MG63 (cell line): ENCODE measurements at places on chromosomes 5 and 9.

DNA sequence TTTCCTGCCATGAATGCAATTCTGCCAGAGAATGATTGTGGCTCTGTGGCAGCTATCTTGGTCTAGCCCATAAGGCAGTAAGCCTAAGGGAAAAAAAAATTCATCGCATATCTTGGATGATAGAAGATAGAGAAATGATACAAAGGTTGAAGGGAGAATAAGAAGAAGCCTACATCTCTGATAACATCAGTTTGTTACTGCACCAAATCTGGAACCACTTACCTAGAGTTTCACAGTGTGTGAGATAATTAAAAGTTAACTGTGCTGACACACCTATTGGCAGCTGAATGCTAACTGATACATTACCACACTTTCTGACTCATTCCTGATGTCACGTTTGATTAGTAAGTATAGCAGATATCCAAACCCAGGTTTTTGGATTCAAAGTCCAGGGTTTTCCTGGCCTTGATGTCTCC lies 91.6 kb upstream of the TAF11L2 start:
- no peak for DNase-seq

- DNase-seq, result no peak
These were observed 740.2 kb downstream of the SEMA5A start for GRCh38 chr5:8805653-8806052.

GRCh38 chr9:131791542-131792254 lies 51.8 kb upstream of the RAPGEF1 start:
- no peak for DNase-seq

DNA sequence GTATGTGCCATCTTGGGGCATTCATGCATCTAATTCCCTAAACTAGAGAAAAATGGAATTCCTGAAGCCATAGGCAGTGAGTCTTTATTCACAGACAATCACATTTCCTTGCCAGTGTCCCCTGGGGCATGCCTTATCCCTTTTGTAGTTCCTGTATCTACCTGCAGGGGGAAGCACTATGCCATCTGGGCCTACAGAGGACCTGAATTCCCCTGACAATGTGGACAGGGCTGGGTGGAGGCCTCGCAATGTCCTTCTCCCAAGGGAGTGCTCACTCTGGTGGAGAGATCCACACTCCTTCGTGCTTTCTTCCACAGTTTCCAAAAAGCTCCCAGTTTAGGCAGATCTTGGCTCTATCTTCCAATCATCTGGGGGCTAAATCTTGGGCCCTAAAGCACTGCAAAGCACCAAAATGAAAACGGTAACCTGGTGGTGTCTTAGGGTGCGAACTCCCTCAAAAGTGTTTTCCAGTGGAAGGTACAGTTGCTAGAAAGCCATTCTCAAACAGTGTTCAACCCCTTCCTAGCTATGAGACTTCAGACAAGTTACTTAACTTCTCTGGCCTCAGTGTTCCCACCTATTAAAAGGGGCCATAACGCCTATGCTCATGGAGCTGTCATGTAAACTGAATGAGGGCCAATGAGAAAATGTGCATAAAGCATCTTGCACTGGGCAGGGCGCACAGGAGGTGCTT lies 17.5 kb downstream of the WHRN start:
- DNase-seq, result peak; percentile 51

GRCh38 chr9:125497906-125498305 lies 209.1 kb downstream of the MAPKAP1 start:
- DNase-seq, result no peak

GRCh38 chr5:27158171-27158570 lies 119.8 kb upstream of the CDH9 start:
- DNase-seq, result no peak

DNA sequence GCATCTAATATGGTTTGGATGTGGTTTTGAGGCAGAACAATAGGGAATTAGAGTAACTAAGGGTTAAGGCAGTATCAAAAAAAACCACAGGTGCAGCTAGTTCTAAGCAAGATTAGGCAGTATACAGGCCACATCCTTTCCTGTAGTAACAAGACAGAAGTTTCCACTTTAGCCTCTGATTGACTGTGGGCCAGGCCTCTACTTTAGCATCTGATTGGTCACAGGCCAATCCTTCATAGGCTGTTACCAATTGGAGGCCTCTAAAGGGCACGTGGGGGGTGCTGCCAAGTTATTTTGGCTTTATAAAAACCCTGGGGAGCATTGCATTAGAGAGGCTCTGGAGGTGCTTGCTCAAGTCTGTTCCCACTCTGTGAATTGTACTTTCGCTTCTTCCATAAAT lies 144.1 kb upstream of the ST8SIA4 start:
- DNase-seq, result no peak

GRCh38 chr5:105392710-105393149 lies 1830.1 kb upstream of the NUDT12 start:
- no peak for DNase-seq

DNA sequence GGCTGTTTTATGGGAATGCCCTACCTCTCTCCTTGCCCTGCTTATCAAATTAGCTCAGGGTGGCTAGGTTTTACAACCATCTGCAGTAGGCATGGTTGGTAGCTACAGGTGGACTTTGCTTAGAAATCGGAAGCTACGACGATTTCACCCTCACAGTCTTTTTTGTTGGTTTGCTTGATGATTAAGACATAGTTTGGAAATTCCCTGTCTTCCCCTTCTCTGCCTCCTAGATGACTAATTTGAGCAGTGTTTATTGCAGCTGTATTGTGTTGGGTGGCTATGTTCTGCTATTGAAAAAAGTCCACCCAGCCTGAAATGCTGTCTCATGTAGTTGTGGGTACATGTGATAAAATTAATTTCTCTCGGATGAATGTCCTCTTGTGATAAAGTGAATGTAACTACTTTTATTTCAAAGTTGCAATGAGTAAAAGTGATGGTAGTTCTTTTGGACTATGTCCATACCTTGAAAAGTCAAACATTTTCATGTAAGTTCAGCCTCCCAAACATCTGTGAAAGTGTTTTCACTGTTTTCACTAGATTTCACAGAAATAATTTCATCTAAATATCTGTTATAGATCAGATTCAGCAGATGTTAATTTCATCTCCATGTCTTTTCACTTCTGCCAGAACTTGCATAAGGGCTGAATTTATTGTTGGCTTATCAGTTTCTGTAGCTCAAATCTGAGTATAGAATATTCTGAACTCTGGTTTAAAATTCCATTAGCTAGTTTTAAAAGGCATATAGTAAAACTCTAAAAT lies 37.3 kb upstream of the FYB1 start:
- peak; percentile 20 for DNase-seq

GRCh38 chr5:143187495-143187894 lies 216.0 kb downstream of the NR3C1 start:
- no peak for DNase-seq

DNA sequence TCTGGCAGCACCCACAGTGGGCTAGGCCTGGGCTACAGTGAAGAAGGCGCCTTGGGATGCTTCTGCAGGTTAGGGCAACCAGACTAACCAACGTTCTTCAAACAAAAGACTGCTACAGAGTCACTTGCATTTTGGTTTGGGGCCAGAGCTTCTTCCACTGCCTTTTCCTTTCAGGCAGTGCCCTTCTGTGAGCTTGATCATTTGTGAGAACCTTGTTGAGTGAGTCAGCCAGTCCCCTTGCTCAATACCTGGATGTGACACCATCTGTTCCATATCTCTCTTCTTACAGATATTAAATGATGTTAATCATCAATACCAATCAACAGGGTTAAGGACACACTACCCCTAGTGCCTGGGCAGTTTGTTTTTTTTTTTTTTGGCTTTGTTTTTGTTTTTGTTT lies 46.5 kb upstream of the VDAC1 start:
- DNase-seq, result no peak

- peak; percentile 99 for DNase-seq
These were observed 15.6 kb upstream of the CLK4 start for GRCh38 chr5:178642351-178642909.

DNA sequence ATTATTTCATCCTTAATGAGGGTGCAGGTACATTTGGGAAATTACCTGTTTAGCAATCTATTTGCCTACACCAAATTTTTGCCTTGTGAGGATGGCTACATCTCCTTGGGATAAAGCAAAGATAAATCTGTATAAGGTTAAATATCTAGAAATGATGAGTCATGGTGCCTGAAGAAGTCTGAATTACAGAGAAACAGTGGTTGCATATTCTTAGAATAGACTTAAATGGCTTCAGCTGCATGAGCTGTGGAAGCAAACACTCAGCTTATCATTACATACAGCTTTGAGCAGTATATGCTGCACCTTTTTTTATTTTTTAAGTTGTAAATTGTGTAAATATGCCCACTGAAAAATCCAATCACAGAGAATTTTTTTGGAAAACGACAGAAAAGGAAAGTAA lies 153.5 kb downstream of the RAPGEF6 start:
- no peak for DNase-seq

DNA sequence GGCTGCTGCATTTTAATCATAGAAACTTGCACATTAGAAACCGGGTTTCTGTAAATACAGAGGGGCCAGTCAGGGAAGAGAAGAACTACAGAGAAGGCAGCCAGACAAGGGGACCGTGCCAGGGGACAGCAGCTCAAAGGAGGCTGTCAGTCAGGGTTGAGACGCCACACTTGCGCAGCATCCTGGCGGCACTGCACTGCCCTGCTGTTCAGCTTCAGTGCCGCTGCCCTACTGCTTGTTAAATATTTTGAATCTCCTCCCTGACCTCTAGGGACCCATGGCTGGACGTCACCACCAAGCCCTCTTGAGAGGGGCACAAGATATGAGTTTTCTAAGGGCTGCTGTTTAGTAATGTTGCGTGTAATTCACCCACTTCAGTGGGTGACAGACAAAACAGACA lies 43.6 kb upstream of the ZBTB43 start:
- DNase-seq, result no peak

GRCh38 chr9:111362526-111362925 lies 32.5 kb upstream of the OR2K2 start:
- no peak for DNase-seq

DNA sequence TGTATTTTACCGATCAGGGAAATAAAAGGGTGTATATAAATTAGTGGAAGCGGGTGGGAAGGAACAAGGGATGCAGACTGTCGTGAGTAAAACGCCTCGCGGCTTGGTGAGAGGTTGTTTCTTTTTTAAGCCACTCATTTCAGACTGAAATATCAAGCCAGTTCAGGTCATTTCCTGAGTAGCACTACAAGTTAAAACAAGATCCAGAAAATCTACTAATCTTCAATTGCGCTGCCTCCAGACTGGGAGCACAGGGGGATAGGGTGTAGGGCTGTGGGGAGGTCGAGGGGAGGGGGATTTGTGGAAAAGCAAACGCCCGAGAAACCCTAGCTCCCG lies 140.8 kb downstream of the TSSK1B start:
- no peak for DNase-seq

DNA sequence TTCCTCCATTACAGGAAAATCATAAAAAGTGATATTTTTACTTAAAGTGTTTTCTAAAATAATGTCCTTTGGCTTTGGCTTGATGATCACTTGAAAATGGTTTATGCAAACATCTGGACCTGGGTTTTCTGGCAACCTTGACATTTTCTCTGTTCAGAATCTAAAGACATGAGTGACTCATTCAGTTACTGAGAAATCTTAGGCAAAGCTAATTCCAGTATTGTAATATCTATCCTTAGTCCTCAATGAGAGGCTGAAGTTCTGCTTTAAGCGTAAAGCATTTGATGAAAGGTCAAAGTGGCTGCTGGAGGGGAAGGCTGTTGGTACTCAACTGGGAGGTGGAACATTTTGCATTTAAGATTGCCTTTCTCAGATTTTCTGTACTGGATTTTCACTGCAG lies 2.3 kb downstream of the MAN2A1 start:
- DNase-seq, result no peak

GRCh38 chr5:159412284-159413046 lies 82.2 kb upstream of the IL12B start:
- peak; percentile 8 for DNase-seq

- DNase-seq, result no peak
These were observed 441.3 kb upstream of the CLINT1 start for GRCh38 chr5:158300256-158300655.

DNA sequence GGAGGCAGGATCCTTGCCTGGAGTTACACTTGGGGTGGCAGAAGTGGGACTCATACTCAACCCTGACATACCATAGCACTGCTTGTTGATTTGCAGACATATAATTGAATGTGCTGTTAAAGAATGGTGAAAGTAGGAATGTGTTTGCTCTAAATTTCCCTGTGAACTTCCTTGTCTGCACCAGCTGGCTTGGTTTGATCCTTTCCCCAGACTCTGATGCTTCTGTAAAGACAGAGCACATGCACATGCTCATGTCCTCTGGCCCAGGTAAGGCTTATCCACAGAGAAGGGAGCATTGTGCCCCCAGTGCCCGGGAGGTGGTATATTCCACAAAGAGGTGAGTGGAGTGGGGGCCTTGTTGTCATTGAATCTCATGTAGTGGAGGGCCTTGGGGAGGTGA lies 138.0 kb upstream of the STC2 start:
- DNase-seq, result no peak

DNA sequence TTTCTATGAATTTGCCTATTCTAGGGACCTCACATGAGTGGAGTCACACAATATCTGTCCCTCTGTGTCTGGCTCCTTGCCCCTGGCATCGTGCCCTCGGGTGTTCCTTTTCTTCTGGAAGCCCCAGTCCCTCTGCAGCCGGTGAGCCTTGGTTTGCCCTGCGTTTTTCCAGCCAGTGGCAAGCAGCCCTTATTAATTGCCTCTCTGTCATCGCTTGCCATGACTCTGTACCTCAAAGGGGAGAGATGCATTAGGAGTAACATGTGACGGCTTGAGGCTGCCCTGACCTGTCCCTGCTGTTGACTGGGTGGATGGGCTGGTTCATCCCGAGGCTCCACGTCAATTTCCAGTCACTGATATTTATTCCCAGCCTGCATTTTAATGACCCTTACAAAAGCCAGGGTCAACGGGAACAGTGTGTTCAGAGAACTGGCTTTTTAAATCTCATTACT lies 87.3 kb downstream of the CFAP90 start:
- no peak for DNase-seq

- DNase-seq, result peak; percentile 53
These were observed 54.7 kb upstream of the SARDH start for GRCh38 chr9:133792721-133793470.

GRCh38 chr5:161507591-161507990 lies 38.9 kb downstream of the GABRB2 start:
- DNase-seq, result no peak

- no peak for DNase-seq
These were observed 31.7 kb upstream of the CCL21 start for GRCh38 chr9:34741628-34742027.

GRCh38 chr9:133512253-133513213 lies 12.2 kb downstream of the MYMK start:
- no peak for DNase-seq

DNA sequence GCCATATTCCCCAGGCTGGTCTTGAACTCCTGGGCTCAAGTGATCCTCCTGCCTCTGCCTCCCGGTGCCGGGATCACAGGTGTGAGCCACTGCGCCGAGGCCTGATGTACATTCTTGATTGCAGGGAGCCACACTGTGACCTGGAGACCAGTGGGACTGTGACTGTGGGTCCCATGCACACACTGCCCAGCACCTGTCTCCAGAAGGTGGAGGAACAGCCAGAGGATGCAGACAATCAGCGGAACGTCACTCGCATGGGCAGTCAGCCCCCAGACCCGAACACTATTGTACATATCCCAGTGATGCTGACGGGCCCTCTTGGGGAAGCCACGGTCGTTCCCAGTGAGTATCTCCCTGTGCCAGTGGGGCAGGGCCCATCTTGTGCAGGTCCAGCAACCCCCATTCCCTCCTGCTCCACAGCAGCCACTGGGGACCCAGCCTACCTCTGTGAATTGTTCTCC lies 147.3 kb downstream of the CACNA1B start:
- no peak for DNase-seq

- DNase-seq, result no peak
These were observed 285.6 kb downstream of the BRINP1 start for GRCh38 chr9:119083673-119084072.
